ENCODE measurements at places on chromosomes 16 and 17. TPM values are rescaled to one million over a fixed set of nuclear protein-coding genes. Genes with fewer than 3 reads are reported as not detected.

CRHR1 gene
- total RNA-seq, result not detected

FGF11 gene
- 15.2 TPM for total RNA-seq

DNA sequence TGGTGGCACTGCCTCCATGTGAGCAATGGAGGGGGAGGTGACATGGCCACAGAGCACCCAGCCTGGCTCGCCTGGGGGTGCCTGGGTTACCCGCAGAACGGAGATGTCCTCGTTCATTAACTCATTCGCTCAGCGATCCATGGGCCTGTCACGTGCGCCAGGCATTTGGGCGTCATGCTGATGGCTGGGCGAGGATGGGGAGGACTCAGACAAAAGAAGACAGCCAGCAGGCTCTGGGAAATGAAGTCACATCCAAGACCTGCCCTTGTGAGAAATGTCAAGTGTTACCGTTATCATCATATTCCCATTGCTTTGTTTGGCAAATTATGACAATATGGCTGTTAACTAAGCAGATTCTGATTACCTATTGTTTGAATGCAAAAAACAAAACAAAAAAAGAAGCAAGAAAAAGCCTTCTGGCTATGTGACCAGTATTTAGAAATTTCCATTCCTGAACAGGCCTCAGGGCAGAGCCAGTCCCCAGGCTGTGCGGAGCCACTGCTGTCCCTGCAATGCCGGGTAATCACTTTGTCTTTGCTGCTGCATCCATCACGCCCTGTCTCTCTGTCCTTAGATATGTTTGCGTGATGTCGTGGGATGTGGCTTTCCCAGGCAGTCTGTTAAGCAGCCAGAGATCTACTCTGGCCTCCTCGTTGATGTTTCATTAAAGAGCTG, 57.9 kb downstream of the CMIP start:
- no peak overlapping the region for H3K4me3 ChIP-seq
- no peaks in the 10 kb centered on the region for H3K4me1 ChIP-seq
- no peak overlapping the region for H3K27ac ChIP-seq
- H3K27me3 ChIP-seq, result no peaks in the 10 kb centered on the region
- no peaks in the 10 kb centered on the region for H3K36me3 ChIP-seq

- H3K27ac ChIP-seq, result no peak overlapping the region
- no peaks in the 10 kb centered on the region for H3K4me1 ChIP-seq
- H3K36me3 ChIP-seq, result peaks cover 19% of the 10 kb centered on the region
- no peaks in the 10 kb centered on the region for H3K27me3 ChIP-seq
- DNase-seq, result no peak
Observed at GRCh38 chr16:4904942-4905615, 31.9 kb downstream of the PPL start.

- no peak for DNase-seq
- H3K4me1 ChIP-seq, result no peaks in the 10 kb centered on the region
- H3K27me3 ChIP-seq, result no peaks in the 10 kb centered on the region
- H3K27ac ChIP-seq, result no peak overlapping the region
- no peak overlapping the region for H3K4me3 ChIP-seq
Observed at GRCh38 chr16:47666434-47666833, 205.3 kb downstream of the PHKB start.

DNA sequence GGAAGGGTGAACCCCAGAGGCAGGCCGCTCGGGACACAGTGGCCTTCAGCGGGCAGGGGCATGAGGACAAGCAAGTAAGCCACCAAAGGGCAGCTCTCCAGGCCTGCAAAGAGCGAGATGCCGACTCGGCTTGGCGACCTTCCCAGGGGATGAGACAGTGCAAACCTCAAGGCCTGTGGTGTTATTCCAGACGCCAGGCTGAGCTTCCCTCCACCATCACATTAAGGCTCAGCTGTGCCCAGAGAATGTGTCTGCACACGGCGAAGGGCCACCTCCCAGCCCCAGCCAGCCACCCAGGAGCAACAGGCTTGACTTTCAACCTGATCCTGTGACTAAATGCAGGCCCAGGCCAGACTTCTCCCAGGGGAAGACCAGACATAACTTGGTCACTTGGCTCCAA, 251.4 kb downstream of the SOX9 start:
- no peaks in the 10 kb centered on the region for H3K36me3 ChIP-seq
- no peak for DNase-seq
- no peak overlapping the region for H3K27ac ChIP-seq
- peaks cover 5% of the 10 kb centered on the region for H3K4me1 ChIP-seq
- H3K27me3 ChIP-seq, result no peaks in the 10 kb centered on the region

DNA sequence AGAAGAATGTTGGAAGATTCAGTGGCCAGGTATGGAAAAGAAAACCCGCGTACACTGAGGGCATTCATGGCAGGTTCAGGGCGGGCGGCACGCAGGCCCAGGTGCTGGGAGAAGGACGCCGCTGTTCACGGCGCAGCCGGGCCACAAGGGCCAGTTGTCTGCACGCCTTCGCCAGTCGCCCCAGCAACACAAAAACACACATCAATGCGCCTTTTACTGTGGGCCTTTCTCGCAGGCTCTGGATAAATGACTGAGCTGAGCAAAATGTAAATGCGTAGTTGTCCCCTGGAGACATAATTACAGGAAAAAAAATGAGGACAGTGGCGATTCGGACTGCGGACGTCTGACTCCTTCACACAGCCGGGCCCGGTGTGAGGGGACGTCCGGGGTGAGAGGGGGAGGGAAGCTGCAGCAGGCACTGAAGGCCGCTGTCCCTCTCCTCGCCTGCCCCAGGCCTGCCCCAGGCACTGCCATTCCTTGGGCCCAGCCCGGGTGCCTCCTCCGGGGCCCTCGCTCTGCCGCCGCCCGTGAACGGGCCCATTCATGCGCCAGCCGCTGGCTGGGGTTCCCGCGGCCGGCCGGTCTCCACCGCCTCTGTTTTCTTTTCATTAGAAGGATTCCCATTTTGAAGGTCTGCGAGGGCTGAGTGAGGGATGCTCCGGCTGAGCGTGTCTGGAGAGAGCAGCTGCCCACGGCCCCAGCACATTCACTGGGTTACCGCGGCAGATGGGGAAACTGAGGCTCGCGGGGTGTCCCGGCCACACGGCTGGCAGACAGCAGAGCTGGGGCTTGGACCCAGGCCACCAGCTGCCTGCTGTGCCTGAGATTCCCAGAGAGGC, 6.5 kb upstream of the ZNF469 start:
- H3K36me3 ChIP-seq, result no peaks in the 10 kb centered on the region
- no peak overlapping the region for H3K4me3 ChIP-seq
- DNase-seq, result no peak
- no peak overlapping the region for H3K27ac ChIP-seq
- no peaks in the 10 kb centered on the region for H3K27me3 ChIP-seq
- H3K4me1 ChIP-seq, result no peaks in the 10 kb centered on the region

- H3K4me3 ChIP-seq, result no peak overlapping the region
- H3K4me1 ChIP-seq, result no peaks in the 10 kb centered on the region
- H3K36me3 ChIP-seq, result no peaks in the 10 kb centered on the region
- peaks cover 56% of the 10 kb centered on the region for H3K27me3 ChIP-seq
- DNase-seq, result no peak
- no peak overlapping the region for H3K27ac ChIP-seq
Observed at GRCh38 chr17:77540975-77541374, 400.2 kb downstream of the SEC14L1 start.

DNA sequence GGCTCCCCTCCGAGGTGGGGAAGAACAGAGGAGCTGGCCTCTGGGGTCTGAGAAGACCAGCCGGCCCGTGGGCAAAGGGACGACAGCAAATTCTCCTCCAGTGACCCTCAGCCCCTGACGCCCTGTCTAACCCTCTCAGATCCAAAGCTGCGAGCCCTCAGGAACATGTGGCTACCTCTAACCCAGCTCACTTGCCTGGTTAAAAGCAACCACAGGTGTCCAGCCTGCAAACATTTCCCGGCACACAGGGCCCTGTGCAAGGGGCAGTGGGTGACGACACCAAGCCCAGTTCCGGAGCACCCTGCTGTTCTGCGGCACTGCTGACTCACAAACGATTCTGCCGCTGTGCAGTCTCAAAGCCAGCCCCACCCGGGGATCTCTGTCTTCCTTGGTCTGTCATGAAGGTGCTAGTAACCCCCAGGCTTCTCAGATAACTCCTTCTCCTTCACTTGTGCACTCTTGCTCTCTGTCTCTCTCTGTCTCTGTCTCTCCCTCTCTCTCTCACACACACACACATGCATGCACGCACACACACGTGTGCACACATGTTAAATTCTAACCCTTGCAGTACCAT, 23.0 kb downstream of the WNT3 start:
- peak; percentile 96 for DNase-seq
- peaks cover 40% of the 10 kb centered on the region for H3K4me1 ChIP-seq
- H3K36me3 ChIP-seq, result no peaks in the 10 kb centered on the region
- H3K27ac ChIP-seq, result peak overlapping the region; percentile 89

- H3K4me1 ChIP-seq, result no peaks in the 10 kb centered on the region
- no peak for DNase-seq
- H3K36me3 ChIP-seq, result no peaks in the 10 kb centered on the region
Observed at GRCh38 chr16:20727181-20727580, 14.4 kb downstream of the THUMPD1 start.

Measured in PC-9 (cell line).